ENCODE measurements at places on chromosomes 2 and 18. TPM values are rescaled to one million over a fixed set of nuclear protein-coding genes. Genes with fewer than 3 reads are reported as not detected.

Gene C2orf78
- total RNA-seq = not detected

Gene ZNF521
- 57.1 TPM for total RNA-seq

Gene DLX1
- total RNA-seq = 25.2 TPM

Gene CNGA3
- not detected for total RNA-seq

Gene DOK6
- total RNA-seq = 4.6 TPM

Gene TUBA3E
- not detected for total RNA-seq

Gene SH3BP4
- 60.1 TPM for total RNA-seq

Gene KLHL30
- total RNA-seq = 1.2 TPM

Gene GRP
- not detected for total RNA-seq

Gene VIT
- 11.4 TPM for total RNA-seq

GRCh38 chr2:8498994-8499393, 182.9 kb upstream of the ID2 start:
- DNase-seq = no peak
- H3K4me1 ChIP-seq = peaks cover 5% of the 10 kb centered on the region
- no peaks in the 10 kb centered on the region for H3K36me3 ChIP-seq
- H3K27ac ChIP-seq = no peak overlapping the region
- H3K4me3 ChIP-seq = no peak overlapping the region
- H3K27me3 ChIP-seq = peaks cover 3% of the 10 kb centered on the region

DNA sequence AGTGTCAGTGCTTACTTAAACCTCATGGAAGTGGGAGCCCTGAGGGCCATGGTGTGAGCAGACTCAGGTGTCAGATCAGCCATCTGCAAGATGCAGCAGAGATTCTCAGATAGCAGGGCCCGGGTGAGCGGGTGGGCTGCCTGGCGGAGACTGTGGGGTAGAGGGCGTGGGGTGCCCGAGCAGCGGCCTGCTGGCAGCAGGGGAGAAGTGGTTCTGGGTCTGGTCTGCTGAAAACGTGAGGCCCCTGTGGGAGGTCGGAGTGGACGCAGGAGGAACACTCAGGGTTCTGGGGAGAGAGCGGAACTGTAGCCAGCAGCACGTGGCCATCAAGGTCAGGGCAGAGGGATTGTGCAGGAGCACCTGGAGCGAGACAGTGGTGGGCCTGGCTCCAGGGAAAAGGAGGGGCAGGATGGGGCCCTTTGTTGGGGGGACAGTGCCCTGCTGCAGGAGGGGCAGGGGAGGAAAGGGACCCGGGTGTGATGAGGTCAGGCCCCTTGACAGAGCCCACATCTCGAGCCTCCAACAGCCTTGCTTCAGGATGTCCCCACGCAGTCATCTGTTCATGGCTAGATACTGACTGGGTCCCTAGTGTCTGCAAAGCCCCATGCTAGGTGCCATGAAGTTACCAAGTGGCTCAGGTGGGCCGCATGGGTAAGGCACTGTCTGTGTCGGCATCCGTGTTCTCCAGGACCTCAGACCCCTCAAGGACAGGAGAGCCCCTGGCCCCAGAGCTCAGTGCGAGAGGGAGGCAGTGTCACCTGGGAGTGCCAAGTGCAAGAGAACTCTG, 2.7 kb upstream of the ESPNL start:
- no peak overlapping the region for H3K4me3 ChIP-seq
- peaks cover 6% of the 10 kb centered on the region for H3K4me1 ChIP-seq
- no peak overlapping the region for H3K27ac ChIP-seq
- H3K27me3 ChIP-seq = no peaks in the 10 kb centered on the region
- peaks cover 3% of the 10 kb centered on the region for H3K36me3 ChIP-seq

DNA sequence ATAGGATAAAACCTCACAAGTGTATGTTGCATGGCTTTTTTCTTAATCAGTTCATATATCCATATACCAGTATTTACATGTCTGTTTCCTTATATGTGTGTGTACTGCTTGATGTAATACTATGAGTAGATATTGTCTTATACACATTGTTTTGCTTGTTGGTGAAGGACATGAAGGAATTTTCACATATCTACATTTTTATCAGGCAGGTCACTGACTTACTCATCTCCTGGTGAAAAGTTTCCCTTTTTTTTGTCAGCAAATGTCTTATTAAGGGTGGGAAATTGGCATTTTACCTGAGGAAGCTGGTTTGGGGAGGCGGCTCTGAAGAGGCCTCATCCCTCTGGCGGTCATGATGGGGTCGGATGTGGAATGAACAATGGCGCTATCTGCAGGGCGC, 61.4 kb upstream of the LYPD1 start:
- no peak for DNase-seq
- H3K4me3 ChIP-seq = no peak overlapping the region
- no peak overlapping the region for H3K27ac ChIP-seq

- no peak overlapping the region for H3K27ac ChIP-seq
- H3K4me3 ChIP-seq = no peak overlapping the region
- no peaks in the 10 kb centered on the region for H3K36me3 ChIP-seq
- no peak for DNase-seq
Observed at GRCh38 chr2:154532763-154533162, 165.7 kb upstream of the KCNJ3 start.

DNA sequence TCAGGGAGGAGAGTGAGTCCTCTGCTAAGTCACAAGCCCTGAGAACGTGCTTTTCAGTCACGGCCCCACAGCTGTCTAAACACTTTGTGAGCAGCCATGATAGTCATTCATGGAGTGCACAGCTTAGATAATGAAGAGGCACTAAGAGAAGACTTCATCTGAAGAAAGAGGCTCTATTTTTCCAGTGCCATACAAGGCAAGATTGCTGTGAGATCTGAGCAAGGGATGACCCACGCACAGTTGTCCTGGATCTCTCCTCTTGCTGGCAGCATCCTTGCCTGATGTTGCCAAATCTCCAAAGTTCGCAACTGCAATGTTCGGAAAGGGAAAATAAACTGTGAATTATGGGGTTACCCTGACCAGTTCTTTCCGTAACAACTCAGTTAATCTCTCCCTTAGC, 418.7 kb downstream of the MEIS1 start:
- H3K4me3 ChIP-seq = no peak overlapping the region
- no peak overlapping the region for H3K27ac ChIP-seq
- H3K4me1 ChIP-seq = peaks cover 18% of the 10 kb centered on the region

- no peaks in the 10 kb centered on the region for H3K27me3 ChIP-seq
- no peaks in the 10 kb centered on the region for H3K36me3 ChIP-seq
- H3K27ac ChIP-seq = no peak overlapping the region
- DNase-seq = no peak
Observed at GRCh38 chr2:25596516-25597244, 76.7 kb downstream of the DTNB start.

DNA sequence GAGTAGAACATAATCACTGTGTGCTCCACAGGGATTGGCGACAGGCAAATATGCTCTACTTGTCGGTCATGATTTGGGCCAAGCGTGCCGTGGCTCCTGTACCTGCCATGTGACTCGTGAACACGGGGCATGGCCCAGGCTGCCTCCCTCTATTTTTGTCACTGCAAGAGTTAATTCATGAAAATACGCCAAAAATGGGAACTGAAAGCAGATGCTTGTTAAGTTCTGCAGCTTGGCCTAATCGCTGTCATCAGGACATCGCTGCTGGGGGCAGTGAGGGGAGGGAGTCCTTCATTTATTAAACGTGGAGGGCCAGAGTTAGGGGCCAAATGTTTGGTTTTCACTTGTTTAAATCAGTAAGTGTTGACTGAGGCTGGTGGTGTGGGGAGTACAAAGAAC, 177.8 kb downstream of the BCL2 start:
- peaks cover 4% of the 10 kb centered on the region for H3K27me3 ChIP-seq
- no peak for DNase-seq
- H3K4me3 ChIP-seq = no peak overlapping the region
- no peak overlapping the region for H3K27ac ChIP-seq
- peaks cover 25% of the 10 kb centered on the region for H3K4me1 ChIP-seq

GRCh38 chr2:172905937-172906811, 169.5 kb upstream of the MAP3K20 start:
- no peak overlapping the region for H3K27ac ChIP-seq
- DNase-seq = no peak
- no peak overlapping the region for H3K4me3 ChIP-seq
- H3K36me3 ChIP-seq = no peaks in the 10 kb centered on the region
- peaks cover 13% of the 10 kb centered on the region for H3K27me3 ChIP-seq
- peaks cover 7% of the 10 kb centered on the region for H3K4me1 ChIP-seq

DNA sequence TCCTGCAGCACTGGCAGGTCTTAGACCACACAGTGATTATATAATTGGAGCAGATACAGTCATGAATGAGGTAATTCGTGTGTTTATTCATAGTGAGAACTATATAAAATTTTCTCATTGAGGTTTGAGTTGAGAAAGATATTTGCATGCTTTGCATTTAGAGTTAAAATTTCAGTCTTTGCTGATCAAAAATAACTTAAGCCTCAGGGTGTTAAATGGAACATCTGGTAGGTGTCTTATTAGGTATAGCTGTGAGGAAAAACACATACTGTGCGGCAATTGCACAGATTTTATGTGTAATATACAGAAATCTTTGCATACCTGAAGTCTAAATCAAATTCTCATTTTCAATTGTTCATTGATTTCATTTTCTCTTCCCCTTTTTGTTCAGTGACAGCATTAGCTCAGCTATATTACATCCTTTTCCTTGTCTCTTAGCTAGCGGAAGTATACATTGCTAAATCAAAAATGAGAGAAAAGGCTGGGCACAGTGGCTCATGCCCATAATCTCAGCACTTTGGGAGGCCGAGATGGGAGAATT, 21.2 kb downstream of the GORASP2 start:
- DNase-seq = no peak
- H3K27me3 ChIP-seq = no peaks in the 10 kb centered on the region
- H3K36me3 ChIP-seq = peaks cover 56% of the 10 kb centered on the region
- peaks cover 3% of the 10 kb centered on the region for H3K4me1 ChIP-seq
- no peak overlapping the region for H3K4me3 ChIP-seq

GRCh38 chr18:12990123-12990475, 1.1 kb upstream of the CEP192 start:
- H3K27ac ChIP-seq = peak overlapping the region; percentile 90
- peaks cover 29% of the 10 kb centered on the region for H3K4me1 ChIP-seq
- H3K36me3 ChIP-seq = no peaks in the 10 kb centered on the region
- DNase-seq = no peak
- H3K4me3 ChIP-seq = peak overlapping the region; percentile 87

GRCh38 chr2:221673248-221673647, 101.1 kb upstream of the EPHA4 start:
- DNase-seq = no peak
- no peak overlapping the region for H3K27ac ChIP-seq
- H3K4me1 ChIP-seq = peaks cover 8% of the 10 kb centered on the region

GRCh38 chr2:71256421-71256820, 29.5 kb upstream of the PAIP2B start:
- H3K36me3 ChIP-seq = no peaks in the 10 kb centered on the region
- no peak for DNase-seq
- no peak overlapping the region for H3K27ac ChIP-seq

DNA sequence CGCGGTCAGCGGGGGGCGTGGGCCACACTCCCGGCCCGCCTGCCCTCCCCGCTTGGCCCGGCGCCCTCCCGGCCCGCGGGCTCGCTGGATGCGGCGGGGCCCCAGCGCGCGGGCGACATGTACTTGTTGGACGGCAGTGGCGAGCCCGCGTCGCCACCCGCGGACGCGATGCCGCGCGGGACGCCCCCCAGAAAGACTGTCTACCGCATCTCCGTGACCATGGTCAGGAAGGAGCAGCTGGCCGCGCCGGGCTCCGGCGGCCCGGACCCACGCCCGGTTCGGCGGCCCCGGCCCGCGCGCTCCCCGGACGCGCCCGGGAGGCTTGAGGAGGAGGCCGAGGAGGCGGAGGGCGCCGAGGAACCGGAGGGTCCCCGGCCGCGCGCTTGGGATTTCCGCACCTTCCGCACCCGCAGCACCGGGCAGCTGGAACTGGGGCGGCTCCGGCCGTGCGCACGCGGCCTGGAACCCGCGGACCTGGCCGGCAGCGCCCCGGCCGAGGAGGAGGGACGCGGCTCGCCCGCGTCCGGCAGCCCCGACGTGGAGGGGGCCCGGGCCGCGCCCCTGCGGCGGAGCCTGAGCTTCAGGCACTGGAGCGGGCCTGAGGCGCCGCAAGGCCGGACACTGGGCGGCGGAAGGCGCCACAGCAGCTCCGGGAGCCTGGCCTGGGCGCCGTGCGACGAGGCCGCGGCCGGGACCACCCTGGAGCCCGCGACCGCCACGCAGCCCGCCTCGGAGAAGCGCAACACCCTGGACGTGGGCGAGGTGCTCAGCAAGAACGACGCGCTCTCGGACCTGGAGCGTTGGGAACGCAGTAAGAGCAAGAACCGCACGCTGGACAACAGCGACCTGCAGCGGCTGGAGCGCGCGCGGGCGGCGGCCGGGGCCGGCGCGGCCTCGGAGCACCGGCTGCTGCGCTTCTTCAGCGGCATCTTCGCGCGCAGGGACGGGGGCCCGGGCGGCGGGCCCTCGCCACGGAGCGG, 176.4 kb downstream of the AGAP1 start:
- H3K27ac ChIP-seq = no peak overlapping the region
- peak; percentile 88 for DNase-seq
- H3K4me1 ChIP-seq = peaks cover 36% of the 10 kb centered on the region

GRCh38 chr18:2963048-2963447, 49.9 kb downstream of the LPIN2 start:
- H3K4me3 ChIP-seq = no peak overlapping the region
- H3K4me1 ChIP-seq = peaks cover 54% of the 10 kb centered on the region
- no peak overlapping the region for H3K27ac ChIP-seq
- DNase-seq = no peak
- H3K27me3 ChIP-seq = no peaks in the 10 kb centered on the region
- peaks cover 2% of the 10 kb centered on the region for H3K36me3 ChIP-seq

GRCh38 chr2:222318026-222318711, 19.4 kb upstream of the PAX3 start:
- H3K4me1 ChIP-seq = peaks cover 14% of the 10 kb centered on the region
- H3K36me3 ChIP-seq = no peaks in the 10 kb centered on the region
- peaks cover 72% of the 10 kb centered on the region for H3K27me3 ChIP-seq
- DNase-seq = peak; percentile 87
- no peak overlapping the region for H3K27ac ChIP-seq

DNA sequence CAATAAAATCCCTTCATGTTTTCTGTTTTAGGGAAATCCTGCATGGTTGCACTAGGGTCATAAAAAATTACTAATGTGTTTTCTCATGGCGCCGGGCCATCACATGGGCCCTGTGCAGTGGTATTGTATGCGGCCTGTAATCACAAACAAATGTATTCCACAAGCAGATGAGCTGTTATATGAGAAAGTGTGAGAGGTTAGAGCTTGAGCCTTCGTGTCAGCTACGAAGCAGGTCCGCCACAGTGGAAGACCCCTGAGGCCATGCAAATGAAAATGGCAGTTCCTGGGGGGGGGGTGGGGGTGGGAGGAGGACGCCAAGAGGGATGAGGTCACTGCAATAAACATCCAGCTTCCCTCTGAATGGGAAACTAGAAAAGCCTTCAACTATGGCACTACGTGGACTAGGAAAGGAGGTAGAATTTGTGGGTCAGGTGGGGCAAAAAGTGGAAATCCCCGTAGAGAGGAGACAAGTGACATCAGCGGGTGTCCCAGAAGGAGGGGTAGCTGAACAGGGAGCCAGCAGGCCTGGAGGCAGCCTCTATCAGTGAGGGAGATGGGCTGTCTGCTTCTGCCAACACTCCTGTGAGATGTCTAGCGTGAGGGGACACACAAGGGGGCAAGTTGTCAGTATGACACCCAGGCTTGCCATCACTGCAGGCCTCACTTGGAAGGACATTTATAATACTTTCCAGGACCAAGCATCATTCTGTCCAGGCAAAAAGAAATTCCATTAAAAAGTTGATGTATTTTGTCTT, 130.3 kb upstream of the CTAGE1 start:
- H3K4me3 ChIP-seq = no peak overlapping the region
- H3K27me3 ChIP-seq = no peaks in the 10 kb centered on the region
- H3K4me1 ChIP-seq = peaks cover 26% of the 10 kb centered on the region
- H3K27ac ChIP-seq = no peak overlapping the region
- DNase-seq = no peak

- H3K4me3 ChIP-seq = no peak overlapping the region
- H3K4me1 ChIP-seq = peaks cover 16% of the 10 kb centered on the region
- no peak for DNase-seq
Observed at GRCh38 chr2:179613701-179614100, 247.7 kb downstream of the ZNF385B start.
